ENCODE measurements at places on chromosomes 2 and 18.
A peak's percentile ranks its signal among the peaks of the same experiment; 100 is the strongest.

GRCh38 chr2:155727187-155727895 is 605.2 kb downstream of the NR4A2 start:
- no peak for DNase-seq

DNA sequence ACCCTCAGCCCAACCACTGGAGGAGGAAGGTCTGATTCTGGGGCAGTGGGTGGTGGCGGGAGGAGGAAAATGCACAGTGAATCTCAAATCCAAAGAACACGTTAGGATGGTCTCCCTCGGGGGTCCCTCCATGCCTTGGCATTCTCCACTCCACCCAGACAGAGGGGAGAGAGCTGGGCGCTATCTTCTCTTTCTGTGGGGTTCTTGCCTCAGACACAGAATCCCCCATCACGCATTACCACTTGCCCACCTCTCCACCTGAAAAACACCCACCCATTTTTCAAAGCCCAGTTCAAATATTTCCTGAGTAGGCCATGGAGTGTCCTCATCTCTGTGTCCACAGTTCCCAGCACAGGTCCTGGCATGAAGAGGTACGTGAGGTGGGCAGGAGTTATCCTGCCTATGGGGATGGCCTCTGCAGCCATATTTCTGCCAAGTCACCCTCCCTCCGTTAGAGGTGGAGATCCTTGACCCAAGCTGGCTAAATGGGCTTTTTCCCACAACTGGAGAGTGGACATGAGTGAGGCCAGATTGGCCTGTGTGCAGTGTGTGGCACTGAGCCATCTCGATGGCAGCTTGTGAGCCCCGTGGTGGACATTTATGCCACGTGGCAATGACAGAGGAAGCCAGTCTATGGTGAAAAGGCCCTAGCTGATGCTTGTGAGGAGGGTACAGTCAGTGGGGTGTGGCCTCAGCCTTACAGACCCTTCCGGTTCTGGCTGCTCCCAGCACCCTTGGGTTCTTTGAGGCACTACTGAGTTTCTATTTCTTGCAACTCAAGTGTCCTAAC is 9.5 kb upstream of the TEX261 start:
- DNase-seq, result no peak

- no peak for DNase-seq
These were observed 226.0 kb downstream of the KCNJ3 start for GRCh38 chr2:154924531-154924930.

- no peak for DNase-seq
These were observed 57.2 kb downstream of the SOX11 start for GRCh38 chr2:5749347-5749746.

DNA sequence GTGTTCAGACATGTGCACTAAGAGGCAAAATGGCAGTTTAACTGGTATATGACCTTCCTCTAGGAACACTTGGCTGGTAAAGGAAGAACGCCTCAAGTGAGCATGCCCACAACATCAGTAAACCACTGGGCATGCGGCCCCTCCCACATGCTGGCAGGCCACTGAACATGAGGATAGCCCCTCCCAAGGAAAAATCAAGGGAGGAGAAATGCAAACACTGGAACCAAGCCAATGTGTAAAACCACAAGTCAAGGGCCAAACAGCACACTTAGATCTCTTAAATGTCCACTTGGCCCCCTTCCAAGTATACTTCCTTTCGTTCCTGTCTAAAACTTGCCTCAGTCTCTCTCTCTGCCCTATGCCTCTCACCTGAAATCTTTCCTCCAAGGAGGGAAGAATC is 980.8 kb downstream of the TSN start:
- peak; percentile 46 for DNase-seq

DNA sequence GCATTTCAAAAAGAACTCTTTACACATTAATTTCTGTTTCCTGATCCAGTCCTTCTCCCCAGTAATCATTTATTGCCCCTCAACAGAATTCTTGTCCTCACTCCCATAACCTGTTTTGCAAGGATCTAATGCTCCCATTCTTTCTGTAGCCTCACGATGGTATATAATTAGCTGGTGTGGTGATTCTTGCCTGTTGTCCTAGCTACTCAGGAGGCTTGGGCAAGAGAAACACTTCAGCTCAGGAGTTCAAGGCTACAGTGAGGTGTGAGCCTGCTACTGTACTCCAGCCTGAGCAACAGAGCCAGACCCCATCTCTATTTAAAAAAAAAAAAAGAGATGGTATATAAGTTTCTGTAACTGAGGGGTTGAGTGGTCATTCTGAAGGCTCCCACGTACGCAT is 7.7 kb upstream of the TRAPPC8 start:
- DNase-seq, result no peak

DNA sequence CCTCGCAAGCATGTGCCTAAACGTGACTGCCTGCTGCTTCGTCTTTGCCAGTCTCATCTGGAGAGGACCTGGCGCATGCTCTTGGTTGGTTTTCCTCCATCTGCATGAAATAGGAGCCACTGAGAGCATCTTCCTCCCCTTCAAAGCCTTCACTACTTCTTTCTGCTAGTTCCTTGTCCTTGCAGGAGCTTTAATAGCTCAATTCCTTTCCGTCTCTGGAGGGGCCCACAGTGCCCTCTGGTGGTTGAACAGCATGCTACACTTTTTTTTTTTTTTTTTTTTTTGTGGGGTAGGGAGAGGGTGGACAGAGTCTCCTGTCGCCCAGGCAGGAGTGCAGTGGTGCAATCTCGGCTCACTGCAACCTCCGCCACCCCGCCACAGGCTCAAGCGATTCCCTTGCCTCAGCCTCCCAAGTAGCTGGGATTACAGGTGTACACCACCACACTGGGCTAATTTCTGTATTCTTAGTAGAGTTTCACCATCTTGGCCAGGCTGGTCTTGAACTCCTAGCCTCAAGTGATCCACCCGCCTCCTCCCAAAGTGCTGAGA is 59.6 kb downstream of the SP110 start:
- peak; percentile 59 for DNase-seq

GRCh38 chr18:65749841-65750240 is 971 bp upstream of the CDH7 start:
- no peak for DNase-seq

- DNase-seq, result no peak
These were observed 114.4 kb upstream of the PDE1A start for GRCh38 chr2:182541268-182541667.
